ENCODE measurements at places on chromosomes 4 and X.

GRCh38 chr4:61200187-61200915 is at the start of gene ADGRL3:
TSS of gene ADGRL3 (plus strand) at chr4:61200326.
- no peak for DNase-seq

GRCh38 chr4:131978120-131978519 is 1171.0 kb upstream of the PCDH10 start:
- DNase-seq, result no peak

DNA sequence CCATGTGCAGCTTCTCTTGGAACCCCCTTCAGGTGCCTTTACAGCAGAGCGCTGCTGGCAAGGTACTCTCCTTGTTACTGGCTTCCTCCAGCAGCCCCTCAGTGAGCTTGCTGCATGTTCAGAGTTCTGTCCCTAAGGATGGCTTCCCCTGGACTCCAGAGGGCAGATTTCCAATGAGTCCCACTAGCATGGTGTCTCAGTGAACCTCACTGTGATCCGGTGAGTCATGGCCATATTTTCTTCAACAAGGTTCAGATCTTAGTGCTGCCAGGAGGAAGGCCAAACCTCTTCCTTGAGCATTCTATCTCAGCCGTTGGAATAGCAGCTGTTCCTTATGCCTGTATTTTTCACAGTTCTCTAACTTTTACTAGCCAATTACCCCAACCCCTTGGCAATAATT is 98.8 kb downstream of the CASK start:
- no peak for DNase-seq

DNA sequence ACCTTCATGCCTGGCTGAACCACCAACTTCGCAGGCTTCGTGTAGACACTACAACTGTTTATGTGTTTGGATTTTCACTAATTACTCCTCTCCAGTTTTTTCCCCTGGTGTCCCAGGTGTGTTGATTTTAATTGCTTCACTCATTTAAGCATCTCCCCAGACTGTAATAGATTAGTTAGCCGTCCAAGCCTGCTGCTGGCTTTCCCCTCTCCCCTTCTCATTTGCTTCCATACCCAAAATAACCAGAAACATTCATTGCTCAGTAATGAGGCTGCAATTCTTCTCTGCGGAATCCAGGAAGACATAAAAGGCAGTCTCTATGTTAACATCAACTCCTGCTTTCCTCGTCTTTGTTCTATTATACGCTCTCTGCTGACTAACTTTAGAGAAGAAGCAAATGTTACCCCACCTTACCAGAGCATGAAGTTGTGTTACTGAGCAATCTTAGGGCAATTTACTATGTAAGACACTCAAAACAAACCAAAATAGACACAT is 37.9 kb upstream of the SCRG1 start:
- no peak for DNase-seq

DNA sequence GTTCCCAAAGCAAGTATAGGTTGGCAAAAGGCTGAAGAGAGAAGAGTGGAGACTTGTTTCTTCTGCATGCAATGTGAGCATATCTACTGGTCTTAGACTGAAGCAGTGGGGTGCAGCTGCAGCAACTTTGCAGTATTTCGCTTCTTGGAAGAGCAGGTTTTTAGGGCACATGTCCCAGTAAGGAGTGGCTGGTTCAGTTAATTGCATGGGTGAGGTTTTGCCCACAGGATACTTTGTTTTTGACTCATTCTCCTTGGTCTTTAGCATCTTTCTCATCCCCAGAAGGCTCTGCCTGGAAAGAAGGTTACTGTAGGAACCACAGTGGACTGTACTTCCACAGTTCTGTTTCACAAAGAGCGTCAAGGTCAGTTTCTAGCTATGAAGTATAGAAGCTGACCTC is 68.0 kb upstream of the NR3C2 start:
- no peak for DNase-seq

DNA sequence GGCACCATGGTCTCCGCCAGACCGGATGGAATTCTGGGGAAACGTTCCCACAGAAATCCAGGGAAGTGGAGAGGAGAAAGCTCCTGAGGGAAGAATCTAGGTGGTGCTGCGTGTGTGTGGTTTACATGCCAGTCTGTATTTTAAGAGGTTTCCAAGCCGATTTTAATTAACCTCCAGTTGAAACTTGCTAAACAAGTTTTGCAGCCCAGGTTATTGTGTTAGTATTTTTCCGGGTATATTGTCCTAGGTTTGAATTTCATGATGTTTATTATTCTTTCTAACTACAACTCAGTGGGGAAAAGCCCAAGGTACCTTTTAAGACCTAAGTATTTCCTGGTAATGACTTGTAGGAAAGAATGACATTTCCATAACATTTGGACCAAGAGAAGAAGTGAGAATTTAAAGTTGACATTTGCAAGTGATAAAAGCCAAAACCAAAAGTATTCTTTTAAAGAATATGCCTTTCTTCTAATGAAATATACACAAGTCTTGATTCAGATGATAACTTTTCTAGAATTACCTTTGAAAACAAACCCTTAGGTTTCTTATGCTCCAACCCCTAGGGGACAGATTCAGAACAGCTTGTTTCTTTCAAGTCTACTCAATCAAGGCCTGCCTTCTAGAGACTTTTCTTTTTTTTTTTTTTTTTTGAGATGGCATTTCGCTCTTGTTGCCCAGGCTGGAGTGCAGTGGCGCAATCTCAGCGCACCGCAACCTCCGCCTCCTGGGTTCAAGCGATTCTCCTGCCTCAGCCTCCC is 14.6 kb downstream of the SAT1 start:
- DNase-seq, result no peak

DNA sequence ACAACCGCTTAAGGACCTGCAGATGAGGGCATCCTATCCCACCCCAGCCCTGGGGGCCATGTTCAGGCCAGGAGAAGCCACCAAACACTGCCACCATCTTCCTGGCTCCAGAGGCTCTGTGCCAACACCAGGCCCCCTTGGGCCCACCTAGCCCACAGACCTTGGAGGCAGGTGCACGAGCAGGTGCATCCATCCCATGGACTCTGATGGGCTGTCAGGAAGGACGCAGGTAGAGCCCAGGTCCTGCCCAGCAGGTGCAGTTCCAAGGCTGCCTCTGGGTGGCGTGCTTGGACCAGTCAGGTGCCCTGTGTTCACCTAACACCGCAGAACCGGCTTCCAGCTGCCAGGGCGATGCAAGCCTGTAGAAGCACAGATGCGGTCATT is 22.8 kb upstream of the PDE6B start:
- peak; percentile 31 for DNase-seq

- DNase-seq, result no peak
These were observed 23.7 kb upstream of the CASK start for GRCh38 chrX:41946989-41947612.

GRCh38 chr4:115923152-115923551 is 809.7 kb upstream of the NDST4 start:
- no peak for DNase-seq

- DNase-seq, result no peak
These were observed 3.1 kb downstream of the DIAPH2 start for GRCh38 chrX:96687776-96688175.

DNA sequence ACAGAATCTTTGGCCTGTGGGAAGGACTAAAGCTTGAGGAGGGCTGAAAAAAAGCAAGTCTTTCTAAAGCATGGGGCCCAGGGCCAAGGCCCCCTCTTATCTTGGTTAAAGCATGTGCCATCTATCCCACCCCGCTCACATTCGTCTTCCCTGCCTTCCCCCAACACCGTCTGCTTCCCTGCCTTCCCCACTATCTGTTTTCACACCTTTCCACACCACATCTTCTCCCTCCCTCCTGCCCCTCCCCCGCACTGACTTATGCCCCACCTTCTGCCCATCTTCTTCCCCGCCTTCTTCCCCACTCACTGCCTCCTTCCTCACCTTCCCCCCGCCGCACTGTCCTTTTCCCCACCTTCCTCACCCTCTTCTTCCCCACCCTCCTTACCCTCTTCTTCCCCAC is 890 bp upstream of the NAP1L5 start:
- DNase-seq, result no peak

DNA sequence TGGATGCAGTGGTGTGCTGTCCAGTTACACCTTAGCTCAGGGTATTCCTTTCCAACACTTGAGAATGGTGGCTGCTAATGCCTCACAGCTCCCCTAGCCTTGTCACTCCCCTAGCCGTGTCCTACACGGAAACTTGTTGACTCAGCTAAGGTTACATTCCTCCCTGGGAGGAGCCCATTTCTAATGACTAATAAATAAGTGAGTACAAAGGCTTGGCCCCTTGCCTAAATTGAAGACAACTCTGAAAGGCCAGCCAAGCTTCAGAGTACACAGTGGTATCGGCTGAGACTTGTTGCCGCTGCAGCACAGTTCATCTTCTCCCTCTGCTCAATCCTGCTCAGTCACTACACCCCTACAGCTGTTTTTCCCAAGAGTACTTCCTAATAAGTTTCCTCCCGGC is 21.2 kb upstream of the SLC25A31 start:
- no peak for DNase-seq

GRCh38 chrX:22999696-23000223 is at the start of gene DDX53:
TSS of gene DDX53 (plus strand) at chrX:22999960. CDS start at chrX:23000058, 98 bp downstream.
- no peak for DNase-seq

DNA sequence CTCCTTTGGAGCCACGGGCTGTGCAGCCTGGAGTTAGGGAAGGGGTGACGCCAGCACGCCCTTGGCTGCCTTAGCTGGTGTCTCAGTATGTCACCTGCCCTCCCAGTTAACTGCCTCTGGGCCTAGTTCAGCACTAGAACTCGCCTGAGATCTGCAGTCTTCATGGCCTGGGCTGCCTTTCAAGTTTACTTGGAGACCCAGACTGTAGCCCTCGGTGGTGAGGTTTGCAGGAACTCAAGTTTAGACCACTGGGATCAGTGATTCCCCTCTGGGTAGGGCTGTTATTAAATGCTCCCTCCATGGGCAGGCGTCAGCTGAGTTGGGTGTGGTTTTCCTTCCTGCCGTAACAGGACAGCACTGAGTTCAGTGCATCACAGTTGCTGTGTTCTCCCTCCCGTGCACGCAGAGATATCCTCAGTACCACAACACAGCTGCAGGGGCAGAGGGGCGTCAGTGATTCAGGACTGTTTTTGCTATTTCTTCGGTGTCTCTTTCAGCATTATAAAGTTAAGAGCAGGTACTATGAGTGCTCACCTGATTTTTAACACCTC is 30.5 kb downstream of the PLAC8 start:
- peak; percentile 74 for DNase-seq

DNA sequence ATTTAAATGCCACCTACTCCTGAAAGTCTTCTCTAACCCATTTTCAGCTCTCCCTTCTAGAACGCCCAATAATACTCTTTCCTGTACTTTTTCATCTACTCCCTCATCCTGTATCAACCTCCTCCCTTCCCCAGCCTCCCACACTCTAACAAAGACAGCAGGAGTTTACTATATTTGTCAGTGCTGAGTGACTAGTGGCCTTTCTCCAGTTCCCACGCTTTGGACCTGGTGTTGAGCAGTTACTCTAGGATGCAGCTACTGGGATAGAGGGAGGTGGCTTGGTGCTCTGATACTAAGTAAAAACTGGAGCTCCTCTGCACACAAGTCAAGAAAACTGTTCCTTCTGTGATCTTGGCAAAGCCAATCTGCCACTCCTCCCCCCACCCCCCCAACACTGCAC is 36.1 kb upstream of the KLHL13 start:
- no peak for DNase-seq

- no peak for DNase-seq
These were observed 78.3 kb upstream of the ATXN3L start for GRCh38 chrX:13397878-13398818.

DNA sequence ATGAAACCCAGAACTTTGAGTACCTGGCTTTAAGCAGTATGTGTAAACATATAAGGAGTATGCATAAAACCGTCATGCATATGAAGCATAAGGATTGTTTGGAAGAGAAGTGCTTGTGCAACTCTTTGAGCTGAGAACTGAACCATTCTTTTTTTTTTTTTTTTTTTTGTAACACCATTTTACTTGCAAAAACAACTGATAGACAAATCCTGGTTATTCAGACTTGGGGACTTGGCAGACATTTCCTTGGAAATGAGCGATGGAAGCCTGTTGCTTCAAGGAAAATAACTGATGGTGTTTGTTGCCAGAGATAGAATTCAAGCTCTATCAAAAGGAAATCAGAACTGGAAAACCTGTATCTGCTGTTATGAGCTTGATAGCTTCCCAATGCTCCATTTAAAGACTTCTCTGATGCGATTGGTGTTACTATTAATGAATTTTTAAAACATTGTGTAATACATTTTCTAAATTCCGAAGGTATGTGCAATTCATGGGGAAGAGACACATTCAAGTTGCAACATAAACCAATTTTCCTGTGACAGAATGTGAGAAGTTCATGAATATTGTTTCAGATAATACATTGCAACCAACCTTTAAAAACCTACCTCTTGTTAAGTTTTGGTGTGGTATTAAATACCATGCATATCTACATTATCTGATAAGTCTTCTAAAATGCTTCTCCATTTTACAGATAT is 47.0 kb upstream of the FAT1 start:
- DNase-seq, result no peak

DNA sequence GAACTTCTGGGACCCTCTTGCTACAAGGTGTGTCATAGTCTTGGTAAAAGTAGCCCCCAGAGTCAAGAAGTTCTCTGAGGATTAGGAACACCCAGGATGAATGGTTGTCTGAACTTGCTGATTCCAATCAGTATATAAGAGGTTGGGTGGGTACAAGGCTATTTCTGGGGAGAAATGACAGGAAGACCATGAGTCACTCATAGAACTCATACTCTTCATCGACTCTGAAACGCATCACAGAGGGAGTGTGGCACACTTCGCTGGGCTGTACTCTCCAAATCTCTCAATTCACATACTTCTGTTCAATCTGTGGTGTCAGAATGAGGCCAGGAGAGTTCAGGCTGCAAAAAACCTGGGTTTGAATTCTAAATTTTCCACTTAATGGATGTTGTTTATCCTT is 193.2 kb upstream of the LEF1 start:
- no peak for DNase-seq

DNA sequence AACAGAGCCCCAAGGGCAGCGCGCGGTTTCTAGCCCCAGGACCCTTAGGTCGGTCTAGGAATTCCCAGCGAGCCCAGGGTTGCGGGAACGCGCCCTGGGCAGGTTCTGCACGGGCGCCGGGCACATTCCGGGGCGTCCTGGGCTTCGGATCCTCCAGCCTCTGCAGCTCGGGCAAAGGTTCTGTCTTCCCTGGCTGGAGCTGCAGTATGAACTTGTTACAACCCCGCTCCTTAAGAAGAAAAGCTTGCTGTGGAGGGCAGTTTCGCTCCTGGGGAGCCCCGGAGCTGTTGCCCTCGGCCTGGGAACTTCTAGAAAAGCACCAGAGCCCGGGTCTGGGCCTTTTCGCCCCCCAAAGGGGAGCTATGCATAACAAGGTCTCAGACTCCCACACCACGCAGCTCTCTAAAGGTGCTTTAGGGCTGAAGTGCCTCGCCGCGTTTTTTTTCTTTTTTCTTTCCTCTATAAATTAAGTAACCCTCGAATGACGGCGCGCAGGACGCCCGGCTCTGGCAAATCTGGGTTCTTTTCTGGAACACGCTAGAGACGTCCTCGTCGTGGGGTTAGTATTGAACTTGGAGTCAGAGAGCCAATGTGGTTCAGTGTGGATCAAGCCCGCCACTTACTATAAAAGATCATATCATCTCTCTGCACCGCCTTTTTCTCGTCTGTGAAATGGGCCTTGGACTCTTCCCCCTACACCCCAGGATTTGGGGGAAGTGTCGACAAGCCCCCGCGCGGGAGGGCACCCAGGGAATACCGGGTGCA is 5.7 kb downstream of the MSX1 start:
- DNase-seq, result no peak

Data from CD4-positive, alpha-beta T cell treated with Interleukin-10 for 1 hour (primary cell).